Fibroblast of skin of back (primary cell): ENCODE measurements at places on chromosomes 11 and 22.

- no peak for DNase-seq
These were observed 594 bp upstream of the POU2AF1 start for GRCh38 chr11:111379602-111380136.

DNA sequence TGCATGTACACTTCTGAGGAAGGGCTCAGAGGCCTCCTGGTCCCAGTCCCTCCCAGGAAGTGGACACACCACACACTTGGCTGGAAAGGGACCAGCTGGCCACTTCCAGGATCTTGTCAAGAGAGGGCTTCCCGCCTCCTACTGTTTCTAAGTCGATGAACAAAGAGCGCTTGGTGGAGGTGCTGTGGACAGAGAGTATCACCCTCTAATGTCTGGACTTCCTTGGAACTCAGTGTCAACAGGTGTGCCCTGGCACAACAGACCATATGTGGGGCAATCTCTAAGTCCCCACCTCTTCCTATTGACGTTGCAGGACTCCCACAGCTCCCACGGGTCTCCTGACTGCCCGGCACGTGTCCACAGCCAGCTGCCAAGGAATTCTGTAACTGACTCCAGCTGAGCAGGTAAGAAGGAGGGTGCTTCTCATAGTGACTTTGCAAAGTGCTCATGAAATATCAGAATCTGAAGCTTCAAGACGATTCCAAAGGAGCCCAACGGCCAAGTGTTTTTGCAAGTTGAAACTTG is 16.1 kb downstream of the POU2AF1 start:
- DNase-seq = no peak

DNA sequence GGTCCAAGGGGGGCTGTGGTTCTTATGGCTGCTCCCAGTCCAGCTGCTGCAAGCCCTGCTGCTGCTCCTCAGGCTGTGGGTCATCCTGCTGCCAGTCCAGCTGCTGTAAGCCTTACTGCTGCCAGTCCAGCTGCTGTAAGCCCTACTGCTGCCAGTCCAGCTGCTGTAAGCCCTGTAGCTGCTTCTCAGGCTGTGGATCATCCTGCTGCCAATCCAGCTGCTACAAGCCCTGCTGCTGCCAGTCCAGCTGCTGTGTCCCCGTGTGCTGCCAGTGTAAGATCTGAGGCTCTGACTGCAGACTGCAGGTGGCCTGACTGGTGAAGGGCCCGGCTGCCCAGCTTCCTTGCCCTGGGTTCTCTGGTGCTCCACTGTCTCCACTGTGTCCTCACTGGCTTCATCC is 696 bp downstream of the KRTAP5-5 start:
- DNase-seq = no peak

DNA sequence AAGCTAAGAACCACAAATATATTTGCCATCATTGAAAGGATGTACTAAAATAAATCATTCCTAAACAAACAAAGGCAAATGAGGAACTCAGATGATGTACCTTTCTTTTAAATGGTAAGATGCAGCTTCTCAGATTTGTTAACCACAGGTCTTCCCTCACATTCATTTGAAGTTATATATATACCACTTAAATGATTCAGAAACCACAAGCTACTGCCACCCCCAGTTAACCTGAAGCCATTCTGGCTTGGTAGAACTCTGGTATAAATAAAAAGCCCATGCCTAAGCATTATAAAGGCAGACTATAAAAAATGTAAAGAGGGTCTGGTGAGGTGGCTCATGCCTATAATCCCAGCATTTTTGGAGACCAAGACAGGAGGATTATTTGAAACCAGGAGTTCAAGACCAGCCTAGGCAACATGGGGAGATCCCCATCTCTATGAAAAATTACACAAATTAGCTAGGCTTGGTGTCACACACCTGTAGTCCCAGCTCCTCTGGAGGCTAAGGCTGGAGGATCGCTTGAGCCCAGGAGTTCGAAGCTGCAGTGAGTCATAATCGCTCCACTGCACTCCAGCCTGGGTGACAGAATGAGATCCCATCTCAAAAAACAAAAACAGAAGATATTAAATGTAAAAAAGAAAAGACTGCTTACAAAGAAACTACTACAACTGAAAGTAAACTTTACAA is 1185.3 kb downstream of the JRKL start:
- no peak for DNase-seq

- DNase-seq = no peak
These were observed 35.4 kb upstream of the IGSF9B start for GRCh38 chr11:133992121-133992520.

DNA sequence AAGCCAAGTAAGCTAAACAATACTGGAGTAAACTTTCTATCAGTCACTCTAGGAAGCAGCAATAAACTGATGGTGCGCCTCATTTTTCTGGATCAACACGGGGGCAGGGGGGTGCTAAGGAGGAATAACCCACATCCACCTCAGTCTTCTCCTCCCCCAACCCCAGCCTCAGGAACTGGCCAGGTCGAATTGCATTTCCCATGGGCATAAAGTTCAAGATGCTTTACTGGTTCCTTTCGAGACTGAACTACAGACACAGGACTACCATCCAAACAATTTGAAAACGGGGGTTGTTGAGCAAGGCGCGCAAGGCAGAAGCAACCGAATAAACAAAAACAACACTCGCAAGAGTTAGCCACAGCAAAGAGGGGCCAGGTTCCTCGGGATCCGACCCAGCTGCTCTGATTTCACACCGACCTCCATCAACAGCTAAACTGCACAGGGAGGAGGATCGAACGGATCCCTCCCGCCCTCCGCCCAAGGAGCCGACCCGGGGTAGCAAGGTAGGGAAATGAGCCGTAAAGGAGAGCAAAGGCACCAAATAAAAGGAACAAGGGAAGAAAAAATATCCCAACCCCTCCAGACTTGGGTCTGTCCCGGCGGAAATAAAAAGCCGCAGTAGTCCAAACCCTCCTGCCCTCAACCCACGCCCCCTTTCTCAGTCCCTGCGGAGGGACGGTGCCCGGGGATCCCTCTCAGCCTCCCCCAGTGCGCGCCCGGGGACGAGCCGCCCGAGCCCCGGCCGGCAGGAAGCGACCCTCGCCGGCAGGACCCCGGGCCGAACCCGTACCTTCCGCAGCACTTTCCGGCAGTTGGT is 801 bp downstream of the SESN3 start:
- DNase-seq = peak; percentile 16

- no peak for DNase-seq
These were observed 7.6 kb downstream of the MRGPRD start for GRCh38 chr11:68973219-68973618.

- peak; percentile 35 for DNase-seq
These were observed 97.4 kb downstream of the NTM start for GRCh38 chr11:131467645-131468394.

- peak; percentile 61 for DNase-seq
These were observed 30.0 kb upstream of the WNT11 start for GRCh38 chr11:76236092-76236999.

GRCh38 chr22:33022231-33022630 is 36.0 kb downstream of the SYN3 start:
- DNase-seq = no peak
